ENCODE measurements at places on chromosomes 16 and 17.

GRCh38 chr17:59643159-59644140 lies 23.8 kb downstream of the CLTC start:
- DNase-seq, result no peak

- no peak for DNase-seq
Measured at GRCh38 chr17:39738568-39738901, 797 bp downstream of the GRB7 start.

DNA sequence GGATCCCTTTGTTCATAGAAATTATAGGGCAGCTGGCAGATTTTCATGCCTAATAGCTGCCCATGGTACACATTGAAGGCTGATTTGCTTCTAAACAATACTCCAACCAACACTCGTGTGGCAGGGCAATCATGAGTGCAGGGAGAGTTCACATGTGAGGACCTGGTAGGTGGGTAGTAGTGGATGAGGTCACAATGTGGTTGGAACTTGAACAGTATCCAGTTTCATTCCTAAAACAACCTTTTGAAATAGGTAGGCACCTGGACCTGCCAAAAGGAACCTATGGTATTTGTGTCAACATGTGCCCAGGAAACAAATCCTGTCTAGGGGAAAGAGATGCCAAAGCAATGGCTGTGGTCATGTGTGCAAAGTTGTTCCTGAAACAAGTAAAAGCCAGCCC lies 32.8 kb downstream of the CCL4 start:
- DNase-seq, result no peak

DNA sequence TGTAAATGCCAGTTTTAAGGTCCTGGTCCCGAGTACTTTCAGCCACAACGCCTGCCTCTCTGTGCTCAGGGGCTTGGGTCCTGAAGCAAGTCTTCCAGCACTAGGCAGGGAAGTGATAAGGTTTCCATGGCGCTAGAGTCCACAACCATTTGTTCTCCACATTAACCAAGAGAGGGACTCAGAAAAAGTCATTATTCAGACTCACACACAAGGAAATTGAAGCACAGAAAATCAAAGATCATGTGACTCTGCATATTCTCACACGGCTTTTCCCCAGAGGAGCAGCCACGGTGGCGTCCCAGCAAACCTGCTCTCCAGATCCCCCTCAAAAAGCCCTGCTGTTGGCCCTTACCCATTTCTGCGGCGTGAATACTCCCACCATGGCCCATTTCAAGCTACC lies 9.7 kb downstream of the ENPP7 start:
- no peak for DNase-seq

DNA sequence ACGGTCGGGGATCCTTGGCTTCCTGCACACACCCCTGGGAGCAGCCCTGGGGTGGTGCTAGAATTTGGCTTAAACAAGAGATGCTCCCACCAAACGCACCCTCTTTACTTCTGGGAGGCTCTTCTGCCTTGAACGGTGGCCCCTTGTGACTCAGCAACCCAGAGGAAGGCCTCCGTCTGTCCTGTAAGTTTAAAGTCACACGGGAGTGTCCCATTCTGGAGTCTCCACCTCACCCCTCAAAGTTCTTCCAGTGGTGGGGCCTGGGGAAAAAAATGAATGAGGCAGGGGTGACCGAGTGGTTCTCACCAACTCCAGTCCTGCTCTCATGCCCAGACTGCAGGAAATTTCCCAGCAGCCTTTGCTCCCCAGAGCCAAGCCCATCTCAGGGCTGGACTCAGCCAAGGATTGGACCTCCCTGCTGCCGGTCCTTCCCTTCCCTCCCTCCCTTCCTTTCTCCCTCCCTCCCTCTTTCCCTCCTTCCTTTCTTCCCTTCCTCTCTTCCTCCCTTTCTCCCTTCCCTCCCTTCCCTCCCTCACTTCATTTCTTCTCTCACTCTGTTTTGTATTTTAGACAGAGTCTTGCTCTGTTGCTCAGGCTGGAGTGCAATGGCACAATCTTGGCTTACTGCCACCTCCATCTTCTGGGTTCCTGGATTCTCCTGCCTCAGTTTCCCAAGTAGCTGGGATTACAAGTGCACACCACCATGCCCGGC lies 11.4 kb downstream of the ITGAD start:
- no peak for DNase-seq

- DNase-seq, result no peak
Measured at GRCh38 chr17:42062681-42063080, 12.3 kb upstream of the C17orf113 start.

DNA sequence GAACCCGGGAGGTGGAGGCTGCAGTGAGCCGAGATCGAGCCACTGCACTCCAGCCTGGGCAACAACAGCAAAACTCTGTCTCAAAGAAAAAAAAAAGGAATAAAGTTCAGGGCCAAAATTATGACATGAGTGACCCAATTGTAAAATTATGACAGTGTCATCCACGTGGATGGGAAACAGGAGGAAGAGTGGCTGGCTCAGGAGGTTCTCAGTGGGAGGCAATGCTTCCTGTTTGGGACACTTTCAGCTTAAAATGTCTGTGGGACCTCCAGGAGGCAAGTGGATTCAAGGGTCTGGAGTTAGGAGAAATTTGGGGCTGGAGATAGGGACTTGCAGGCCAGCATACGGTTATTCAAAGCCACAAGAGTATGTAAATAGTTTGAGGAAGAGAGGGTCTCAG lies 8.0 kb upstream of the STX4 start:
- no peak for DNase-seq

DNA sequence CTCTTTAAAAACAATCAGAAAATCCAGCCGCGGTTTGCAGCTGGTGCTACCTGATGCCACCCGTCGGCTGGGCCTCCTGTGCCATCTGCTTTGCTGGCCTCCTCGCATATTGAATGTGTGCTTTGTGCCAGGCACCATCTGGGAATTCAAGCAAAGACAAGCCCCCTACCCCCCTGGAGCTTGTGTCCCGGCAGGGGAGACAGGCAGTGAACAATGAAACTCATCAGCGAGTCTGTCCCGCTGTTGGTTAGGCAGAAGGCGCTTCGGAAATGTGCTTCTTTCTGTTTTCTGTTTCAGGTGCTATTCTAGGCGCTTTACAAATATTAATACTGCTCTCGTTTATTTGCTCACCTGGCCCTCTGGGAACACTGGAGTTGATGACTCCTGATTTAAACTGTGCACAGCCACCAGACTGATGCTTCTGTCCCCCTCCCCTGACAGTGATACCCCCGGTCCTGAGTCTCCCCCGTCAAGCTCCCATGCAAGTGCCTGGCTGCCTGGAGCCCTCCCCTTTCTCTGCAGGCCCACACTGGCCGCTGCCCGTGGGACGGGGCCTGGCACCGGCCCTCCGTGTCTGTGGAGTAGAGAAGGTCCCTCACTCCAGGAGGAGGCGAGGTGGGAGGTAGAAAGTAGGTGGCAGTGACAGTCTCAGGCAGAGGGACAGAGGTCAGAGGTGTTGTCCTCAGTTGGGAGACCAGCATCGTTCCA lies 126.1 kb upstream of the PLCG2 start:
- DNase-seq, result no peak

DNA sequence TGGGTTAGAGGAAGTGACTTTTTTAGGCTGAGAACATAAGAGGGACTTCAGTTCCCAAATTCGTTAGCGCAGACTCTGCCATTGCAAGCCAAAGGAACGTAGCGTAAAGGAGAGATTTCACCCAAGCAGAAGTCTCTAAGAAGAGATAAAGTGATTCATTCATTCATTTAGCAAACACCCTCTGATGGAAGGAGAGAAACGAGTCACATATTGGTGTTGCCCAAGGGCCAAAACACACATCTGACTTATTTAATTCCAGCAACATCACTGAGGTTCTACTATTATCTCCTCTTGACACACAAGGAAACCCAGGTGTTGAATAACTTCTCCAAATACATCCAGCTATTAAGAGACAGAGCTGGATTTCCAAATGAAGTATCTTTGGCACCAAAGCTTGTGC lies 85.7 kb upstream of the CACNG3 start:
- DNase-seq, result no peak

DNA sequence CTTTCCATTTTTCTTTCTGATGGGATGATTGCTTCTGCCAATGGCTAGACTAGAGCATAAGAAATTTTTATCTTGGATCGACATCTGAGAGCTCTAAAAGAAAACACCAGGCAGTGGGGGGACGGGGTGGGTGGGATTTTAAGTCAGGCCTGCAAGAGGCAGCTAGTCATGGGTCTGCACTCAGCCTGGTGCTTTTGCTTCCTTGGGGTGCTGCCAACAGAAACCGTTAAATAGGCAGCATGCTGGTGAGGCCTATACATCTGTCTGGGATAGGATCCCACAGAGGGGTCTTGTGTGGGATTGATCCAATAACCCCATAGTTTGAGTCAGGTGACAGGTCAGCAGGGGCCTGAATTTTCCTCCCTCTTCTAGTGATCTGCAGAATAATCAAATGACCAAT lies 26.9 kb downstream of the ZNRF1 start:
- DNase-seq, result no peak

DNA sequence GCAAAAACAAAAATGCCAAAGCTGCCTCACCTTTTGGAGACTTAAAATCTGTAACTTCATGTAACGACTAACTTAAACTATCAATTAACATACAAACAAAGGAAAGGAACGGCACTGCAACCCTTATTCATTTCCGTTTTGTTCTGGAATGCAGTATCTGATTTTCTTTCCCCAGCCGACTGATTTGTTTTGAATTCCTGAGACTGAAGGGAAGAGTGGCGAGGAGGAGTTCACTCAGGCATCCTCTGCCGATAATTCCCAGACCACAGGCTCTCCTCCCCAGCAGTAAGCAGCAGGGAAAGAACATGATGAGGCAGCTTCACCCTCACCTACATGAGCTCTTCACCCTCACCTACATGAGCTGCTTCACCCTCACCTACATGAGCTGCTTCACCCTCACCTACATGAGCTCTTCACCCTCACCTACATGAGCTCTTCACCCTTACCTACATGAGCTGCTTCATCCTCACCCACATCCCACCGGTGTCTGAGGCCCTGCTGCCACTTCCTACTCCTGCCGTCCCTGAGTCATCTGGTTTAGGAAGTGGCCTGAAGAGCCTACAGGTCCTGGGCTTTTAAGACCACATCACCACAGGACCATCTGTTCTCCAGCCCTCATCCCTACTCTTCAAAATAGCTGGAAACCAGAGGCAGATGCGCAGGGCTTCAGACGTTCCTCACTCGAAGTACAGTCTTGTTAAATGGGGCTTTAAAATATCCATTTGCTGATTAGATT lies 168.0 kb upstream of the RPH3AL start:
- DNase-seq, result no peak

- DNase-seq, result no peak
Measured at GRCh38 chr17:18141210-18141803, 32.8 kb downstream of the MYO15A start.

- DNase-seq, result no peak
Measured at GRCh38 chr17:44197980-44198720, 1.5 kb downstream of the ATXN7L3 start.

GRCh38 chr16:34802848-34803599 lies 1343.6 kb downstream of the TP53TG3F start:
- no peak for DNase-seq

DNA sequence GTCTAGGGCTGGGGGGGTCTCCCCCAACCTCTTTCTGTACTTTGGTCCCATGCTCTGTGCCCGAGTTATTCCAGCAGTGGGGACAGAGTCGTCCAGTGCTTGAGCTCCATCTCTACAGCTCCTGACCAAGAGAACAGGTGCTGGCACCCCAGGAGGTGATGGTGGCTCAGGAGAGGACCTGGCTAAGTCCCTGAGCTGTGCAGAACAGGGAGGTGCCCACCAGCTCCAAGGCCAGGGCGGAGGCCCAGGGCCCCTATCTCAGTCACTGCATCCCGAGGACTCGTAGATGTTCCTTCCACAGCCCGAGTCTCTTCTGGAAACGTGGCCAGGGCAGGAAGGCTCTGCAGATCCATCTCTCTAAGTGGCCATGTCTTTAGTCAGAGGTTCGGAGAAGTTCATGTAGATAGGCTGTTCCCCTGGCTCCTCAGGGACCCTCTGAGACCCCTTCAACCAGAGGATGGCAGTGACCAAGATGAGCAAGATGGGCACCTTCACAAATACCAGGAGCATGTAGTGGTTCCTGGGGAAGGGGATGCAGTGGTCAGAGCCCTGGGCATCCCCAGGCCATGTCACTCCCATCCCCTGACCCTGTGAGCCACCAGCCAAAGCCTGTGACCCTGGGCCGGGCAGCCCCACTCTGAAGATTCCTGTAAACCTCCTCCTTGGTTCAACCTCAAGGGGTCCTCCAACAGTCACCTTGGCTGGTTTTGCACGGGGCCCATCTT lies 8.7 kb downstream of the CD300LB start:
- DNase-seq, result no peak

DNA sequence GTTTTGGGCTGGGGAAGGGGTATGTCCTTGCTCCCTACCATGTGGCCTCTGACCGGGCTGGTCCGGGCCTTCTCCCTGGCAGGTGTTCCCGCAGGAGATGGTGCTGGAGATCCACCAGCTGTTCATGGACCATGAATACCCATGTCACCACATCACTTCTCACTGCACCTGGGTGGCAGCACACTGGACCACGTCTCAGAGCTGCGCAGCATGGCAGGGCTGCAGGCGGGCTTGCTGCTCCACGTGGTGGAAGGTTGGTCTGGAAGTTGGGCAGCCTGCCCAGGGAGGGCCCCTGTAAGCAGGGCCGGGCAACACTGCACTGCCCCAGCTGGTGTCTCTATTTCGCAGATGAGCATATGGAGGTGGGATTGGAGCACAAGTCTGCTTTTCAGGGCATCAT lies 169.5 kb upstream of the ZNF267 start:
- DNase-seq, result no peak

GRCh38 chr17:32862940-32863339 lies 14.0 kb downstream of the MYO1D start:
- no peak for DNase-seq

- no peak for DNase-seq
Measured at GRCh38 chr16:3074860-3075522, 9.6 kb downstream of the IL32 start.

GRCh38 chr17:2398655-2399571 lies 1.9 kb downstream of the MNT start:
- DNase-seq, result no peak

- DNase-seq, result no peak
Measured at GRCh38 chr16:55477736-55478135, 1.3 kb upstream of the MMP2 start.

- no peak for DNase-seq
Measured at GRCh38 chr17:42311240-42312034, 23.1 kb downstream of the STAT5A start.

DNA sequence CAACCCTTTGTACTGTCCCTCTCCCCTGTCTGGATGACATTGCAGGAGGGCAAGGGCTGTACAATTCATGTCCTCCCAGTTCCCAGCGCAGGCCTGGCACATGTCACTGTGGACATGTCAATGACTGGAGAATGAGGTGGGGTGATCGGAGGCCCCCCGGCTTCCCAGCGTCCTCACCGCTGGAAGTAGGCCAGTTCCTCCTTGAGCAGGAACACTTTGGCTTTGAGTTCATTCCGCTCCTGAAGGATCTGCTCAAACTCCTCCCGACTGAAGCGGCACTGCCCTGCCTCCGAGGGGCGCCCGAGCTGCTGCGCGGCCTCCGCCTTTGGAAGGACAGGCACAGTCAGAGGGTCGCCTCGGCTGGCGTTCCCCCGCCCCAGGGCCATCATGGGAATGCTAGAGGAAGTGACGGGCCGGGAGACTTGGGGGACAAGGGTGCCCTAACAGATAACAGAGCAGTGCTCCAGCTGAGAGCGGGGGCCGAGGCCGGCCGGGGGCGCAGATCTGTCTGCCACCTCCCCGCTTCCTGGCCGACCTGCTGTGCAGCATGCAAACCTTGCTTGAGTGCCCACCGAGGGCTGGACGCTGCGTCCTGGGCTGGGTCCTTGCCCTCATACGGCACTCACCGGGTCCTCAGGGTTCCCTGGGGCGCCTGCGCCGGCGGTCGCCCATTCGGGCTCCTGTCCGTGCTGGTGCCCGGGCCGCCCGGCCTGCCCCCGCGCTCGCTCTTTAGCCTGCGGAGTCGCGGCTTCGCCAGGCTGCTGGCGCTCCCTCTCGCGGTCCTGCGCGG lies 1.3 kb downstream of the RILP start:
- DNase-seq, result no peak

- DNase-seq, result no peak
Measured at GRCh38 chr17:65278050-65278819, 141.1 kb downstream of the RGS9 start.
